Activated T-helper 1 cell treated with anti-CD3 and anti-CD28 coated beads, Interleukin-12 subunit alpha, Interleukin-12 subunit beta, Interleukin-2, Interleukin-4 antibody, amounts not matched to agents 30 ng/mL and 10 ng/mL and 1 ng/mL, durations not matched to agents 14 hours and 24 hours and 36 hours (primary cell): ENCODE measurements at places on chromosomes 6 and 20. TPM values are rescaled to one million over a fixed set of nuclear protein-coding genes. Genes with fewer than 3 reads are reported as not detected.

RAB44 gene
- total RNA-seq = 0.05 and 0.10 TPM in 2 replicates

DNA sequence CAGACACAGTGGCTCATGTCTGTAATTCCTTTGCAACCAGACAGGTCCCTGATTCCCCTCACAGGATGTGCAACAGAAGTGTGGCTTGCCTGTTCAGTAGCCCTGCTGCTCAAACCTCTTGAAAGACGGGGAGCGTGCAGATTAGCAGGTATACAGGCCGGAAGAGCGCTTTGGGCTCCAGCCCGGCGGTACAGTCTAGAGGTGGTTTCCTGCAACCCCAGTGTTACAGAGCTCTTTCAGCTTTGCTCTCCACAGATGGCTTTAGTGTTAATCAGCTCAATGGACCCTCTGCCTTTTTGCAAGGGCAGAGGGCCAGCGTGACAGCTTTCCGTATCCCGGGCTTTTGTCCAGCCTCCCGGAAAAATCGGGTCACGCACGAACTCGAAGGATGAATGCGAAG is 67.2 kb upstream of the TNFRSF21 start:
- H3K27ac ChIP-seq = no peak overlapping the region
- DNase-seq = peak; percentile 8
- peaks cover 10% of the 10 kb centered on the region for H3K4me1 ChIP-seq
- H3K36me3 ChIP-seq = no peaks in the 10 kb centered on the region
- H3K4me3 ChIP-seq = no peak overlapping the region
- peaks cover 6% of the 10 kb centered on the region for H3K27me3 ChIP-seq

GRCh38 chr6:72930556-72931132 is 294.7 kb downstream of the KHDC1L start:
- H3K4me3 ChIP-seq = no peak overlapping the region
- H3K27ac ChIP-seq = no peak overlapping the region
- no peak for DNase-seq
- no peaks in the 10 kb centered on the region for H3K27me3 ChIP-seq
- H3K4me1 ChIP-seq = no peaks in the 10 kb centered on the region

RHAG gene
- not detected in 2 replicates for total RNA-seq
